H54 (cell line): ENCODE measurements at places on chromosomes 1 and 21.

DNA sequence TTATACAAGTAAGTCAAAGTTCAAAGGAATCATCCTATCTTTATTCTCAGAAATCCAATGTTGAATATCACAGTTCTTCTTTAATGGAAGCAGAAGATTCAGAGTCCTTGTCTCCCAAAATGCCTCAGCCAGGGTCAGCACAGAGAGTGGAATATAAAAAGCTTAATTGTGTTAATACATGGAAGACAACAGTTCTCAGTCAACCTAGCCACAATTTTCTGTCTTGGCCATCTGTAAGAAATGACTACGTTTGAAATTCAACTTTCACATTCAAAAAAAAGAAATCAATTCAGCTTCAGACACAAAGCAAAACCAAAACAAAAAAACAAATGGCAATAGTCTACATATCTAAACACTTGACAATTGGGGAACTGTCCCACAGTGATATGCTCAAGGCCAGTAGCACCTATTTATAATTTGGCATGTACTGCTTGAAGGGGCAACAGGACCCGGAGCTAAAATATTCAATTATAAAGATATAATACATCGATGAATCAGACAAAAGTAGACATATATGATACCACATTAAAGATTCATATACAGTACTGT, 27.3 kb upstream of the GLIS1 start:
- DNase-seq = no peak

DNA sequence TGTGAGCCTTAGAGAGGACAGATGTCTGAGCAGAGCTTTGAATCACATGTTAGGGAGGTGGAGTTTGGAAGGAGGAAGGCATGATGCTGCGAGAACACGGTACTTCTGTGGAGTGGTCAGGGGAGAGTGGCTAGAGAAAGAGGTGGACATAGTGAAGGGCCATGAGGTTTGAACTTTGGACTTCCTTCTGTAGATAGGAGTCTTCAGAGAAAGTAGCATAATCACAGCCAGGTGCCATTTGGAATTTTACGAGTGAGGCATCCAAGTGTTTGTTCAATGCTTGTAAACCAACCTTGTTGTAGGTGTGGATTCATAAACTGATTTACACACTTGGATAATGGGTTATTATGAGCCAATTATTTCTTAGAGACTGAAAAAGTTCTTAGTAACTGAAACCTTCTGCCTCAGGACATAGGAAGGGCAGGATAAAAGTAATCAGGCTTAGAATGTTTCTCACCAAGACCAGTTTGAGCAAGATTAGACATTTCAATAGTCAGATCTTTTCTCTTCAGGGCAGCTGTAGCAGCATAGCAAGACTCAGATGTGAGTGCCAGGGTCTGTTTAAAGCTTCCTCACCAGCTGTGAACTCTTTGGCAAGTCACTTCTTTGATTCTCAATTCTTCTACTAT, 83.5 kb upstream of the HMCN1 start:
- no peak for DNase-seq

DNA sequence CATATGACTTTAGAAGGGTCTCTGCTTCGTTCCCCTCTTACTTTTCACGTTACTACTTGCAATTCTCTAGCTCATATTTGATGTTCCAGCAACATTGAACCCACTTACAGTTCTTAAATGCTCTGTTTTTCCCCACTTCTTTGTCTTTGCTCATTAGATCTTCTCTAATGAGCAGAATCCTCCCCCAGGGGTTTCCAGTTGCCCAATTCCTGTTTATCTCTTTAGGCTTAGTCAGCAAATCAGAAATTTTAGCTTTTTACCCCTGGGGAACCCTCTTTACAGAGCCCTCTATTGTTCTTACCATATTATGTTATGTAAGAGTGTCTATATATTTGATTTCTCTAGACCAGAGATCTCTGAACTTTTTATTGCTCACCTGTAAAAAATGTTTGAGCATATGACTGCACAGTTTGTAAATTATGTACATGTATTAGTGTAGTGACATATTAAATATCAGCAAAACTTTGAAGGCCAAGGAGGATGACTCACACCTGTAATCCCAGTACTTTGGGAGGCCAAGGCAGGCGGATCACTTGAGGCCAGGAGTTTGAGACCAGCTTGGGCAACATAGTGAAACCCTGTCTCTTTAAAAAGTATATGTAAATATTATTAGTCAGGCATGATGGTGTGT, 71.4 kb downstream of the FNBP1L start:
- no peak for DNase-seq

- no peak for DNase-seq
Measured at GRCh38 chr1:87560137-87560536, 231.5 kb downstream of the LMO4 start.

- no peak for DNase-seq
Measured at GRCh38 chr1:11550664-11551283, 71.8 kb downstream of the DISP3 start.

GRCh38 chr1:225940385-225941151, 452 bp downstream of the LEFTY2 start:
- DNase-seq = no peak

- no peak for DNase-seq
Measured at GRCh38 chr1:36446271-36446670, 4.0 kb downstream of the OSCP1 start.

- no peak for DNase-seq
Measured at GRCh38 chr1:59124166-59124565, 172.7 kb upstream of the FGGY start.

DNA sequence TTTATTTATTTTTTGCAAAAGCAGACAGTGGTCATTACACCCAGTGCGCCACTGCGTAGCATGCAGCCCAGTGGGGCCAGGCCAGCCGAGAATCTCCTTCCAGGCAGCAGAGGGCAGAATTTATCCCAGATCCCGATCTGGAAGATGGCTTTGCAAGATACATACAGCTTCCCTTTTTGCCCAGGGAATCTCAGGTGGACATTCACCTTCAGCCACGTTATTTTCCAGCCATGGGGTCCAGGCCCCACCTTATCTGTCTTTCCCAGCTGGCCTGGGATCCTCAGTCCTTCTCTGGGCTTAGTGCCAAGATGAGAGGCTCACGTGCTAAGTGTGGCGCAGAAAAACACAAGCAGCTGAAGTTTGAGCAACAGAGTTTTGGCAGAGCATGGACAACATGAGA, 123.6 kb downstream of the AJAP1 start:
- no peak for DNase-seq

DNA sequence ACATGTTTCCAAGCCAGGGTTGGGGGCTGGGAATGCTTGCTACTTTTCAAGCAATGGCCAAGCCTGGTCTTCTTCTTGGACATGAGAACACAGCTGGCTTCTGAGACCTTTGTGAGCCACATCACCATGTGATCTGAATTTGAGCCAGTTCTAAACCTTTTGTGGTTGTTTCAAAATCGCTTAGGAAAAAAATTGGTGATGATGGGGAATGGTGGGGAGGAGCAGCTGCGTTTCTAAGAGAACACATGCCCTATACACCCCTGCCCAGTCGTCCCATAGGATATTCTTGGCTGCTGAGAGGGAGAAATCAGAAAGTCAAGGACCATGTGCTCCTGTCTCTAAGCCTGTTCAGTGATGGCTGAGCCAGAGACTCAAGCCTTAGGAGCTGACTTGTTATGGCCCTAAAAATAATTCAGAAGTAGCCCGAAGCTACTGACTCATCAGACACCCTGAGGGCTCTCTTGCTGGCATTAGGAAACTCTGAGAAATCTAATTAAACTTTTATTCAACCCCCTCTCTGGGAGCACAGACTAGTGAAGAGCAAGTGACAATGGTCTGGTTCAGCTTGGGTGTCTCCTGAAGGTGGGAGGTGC, 30.5 kb downstream of the CCDC185 start:
- no peak for DNase-seq

DNA sequence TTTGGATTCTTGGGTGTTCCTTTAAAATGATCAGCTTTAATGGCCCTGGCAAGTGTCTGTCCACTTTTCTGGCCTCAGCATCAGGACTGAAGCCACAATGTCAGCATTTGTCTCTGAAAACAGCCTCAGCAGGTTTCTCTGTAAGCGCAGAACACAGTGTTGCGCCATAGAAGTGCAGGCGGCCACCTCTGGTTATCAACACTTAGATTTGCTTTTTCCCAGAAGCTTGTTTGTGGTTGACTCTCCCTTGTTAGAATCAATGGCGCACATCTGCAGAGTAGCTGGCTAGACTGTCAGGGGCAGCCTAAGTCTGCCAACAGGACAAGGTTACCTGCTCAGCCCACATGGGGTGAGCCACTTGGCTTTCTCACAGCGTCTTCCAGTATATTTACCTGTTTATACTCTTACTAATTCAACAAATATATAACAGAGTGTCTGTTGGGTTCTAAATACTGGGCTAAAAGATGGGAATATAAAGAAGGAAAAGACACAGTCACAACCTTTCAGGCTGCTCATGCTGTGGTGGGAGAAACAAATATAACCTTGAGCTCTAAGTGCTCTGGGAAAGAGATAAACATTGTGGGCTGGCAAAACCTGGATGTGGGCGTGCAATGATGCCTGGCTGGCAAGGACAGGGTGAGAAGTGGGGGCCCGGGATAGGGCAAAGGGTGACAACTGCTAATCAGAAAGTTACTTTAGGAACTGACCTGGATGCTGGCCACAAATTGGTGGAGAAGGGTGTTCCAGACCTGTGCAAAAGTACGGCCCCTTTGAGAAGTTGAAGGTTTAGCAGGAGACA, 149.3 kb upstream of the KIAA0040 start:
- DNase-seq = no peak

- DNase-seq = no peak
Measured at GRCh38 chr1:229597877-229598276, 28.0 kb downstream of the TAF5L start.

GRCh38 chr1:239233626-239234025, 152.7 kb upstream of the CHRM3 start:
- DNase-seq = no peak

- DNase-seq = no peak
Measured at GRCh38 chr1:201198598-201198997, 8.0 kb downstream of the IGFN1 start.

DNA sequence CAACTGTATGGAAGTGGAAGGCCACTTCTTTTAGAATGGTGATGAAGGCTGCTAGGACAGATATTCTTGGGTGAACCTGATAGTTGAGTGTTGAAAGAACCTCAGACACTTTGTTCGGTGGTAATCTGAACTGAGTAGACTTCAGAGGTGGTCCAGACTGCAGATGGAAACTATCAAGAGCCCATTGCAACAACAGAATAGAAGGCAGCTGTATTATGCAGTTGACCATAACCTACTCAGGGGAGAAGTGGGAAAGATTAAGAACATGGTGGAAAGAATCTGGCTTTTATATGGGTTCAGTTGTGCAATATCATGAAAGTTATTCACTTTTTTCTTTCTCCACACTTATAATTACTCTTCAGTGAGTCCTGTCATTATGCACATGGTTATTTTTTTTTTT, 194.0 kb downstream of the KCNK2 start:
- no peak for DNase-seq

DNA sequence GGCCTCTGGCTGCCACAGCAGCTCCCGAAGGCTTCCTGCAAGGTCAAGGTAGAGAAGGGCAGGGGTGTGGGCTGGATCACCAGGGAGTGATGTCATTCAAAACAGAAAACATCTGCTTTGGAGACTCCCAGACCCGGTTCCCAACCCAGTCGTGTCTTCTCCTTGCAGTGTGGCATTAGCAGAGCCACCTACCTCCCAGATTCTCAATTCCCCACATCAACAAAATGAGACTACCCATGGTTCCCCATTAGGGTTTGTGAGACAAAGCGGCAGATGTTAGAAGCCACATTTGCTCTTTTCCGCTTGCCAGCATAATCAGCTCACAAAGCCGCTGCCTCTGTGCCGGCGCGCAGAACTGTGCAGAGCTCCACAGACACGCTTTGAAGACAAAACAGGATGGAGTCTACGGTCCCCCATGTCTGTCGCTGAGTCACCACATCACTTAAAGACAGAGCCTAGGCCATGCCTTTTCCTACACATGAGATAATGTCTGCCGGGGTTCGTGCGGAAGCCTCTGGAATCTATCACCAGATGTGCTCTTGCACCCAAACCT, 12.5 kb downstream of the KIF17 start:
- no peak for DNase-seq

GRCh38 chr1:107867422-107867821, 97.6 kb downstream of the VAV3 start:
- no peak for DNase-seq

DNA sequence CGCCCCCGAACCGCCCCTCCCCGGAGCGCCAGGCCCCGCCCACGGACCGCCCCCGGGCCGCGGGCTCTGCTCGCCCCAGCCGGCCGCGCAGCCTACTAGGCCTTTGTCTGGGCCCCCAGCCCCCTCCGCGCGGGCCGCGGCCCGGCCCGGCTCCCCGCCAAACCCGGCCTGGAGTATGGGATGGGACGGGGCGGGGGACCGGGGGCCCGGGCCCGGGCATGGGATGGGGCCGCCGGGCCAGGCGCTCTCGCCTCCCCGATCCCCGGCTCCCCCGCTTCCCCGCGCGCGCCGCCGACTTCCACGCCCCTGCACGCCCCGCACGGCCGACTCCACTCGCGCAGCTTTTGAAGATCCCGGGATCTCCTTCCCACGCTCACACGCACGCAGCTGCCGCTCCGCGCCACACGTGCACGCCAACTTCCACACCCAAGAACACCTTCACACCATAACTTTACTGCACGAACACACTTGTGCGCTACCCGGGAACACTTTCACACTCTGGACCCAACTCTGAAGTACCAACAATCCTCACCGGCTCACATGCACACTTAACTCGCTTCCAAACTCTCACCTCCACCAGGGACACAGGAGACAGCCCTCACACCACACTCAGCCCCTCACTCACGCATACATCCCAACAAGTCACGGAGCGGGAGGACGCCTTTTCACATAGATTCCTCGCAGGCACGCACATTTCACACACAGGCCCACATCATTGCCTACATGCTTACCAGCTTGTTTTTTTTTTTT, 437 bp upstream of the HSPG2 start:
- no peak for DNase-seq

DNA sequence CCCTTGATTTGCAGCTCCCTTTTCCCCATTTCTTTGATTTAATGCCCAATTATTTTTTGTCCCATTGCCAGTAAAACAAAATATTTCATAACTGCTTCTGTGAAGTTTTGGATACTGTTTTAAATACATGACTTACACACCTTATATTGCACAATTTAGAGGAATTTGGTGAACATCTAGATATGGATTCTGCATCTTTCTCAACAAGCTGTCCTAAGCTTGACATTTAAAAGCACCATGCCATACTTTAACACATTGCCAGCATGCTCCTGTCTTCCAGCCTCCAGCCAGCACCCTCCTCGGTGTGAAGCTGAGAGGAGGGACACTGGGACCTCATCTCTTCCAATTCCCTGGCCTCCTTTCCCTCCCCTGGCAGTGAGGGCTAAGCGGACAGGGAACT, 167.6 kb downstream of the SEC16B start:
- no peak for DNase-seq
